NCI-H2081 treated with DMSO at 0.1 percent for 48 hours (cell line): ENCODE measurements at places on chromosomes 2 and 18.

DNA sequence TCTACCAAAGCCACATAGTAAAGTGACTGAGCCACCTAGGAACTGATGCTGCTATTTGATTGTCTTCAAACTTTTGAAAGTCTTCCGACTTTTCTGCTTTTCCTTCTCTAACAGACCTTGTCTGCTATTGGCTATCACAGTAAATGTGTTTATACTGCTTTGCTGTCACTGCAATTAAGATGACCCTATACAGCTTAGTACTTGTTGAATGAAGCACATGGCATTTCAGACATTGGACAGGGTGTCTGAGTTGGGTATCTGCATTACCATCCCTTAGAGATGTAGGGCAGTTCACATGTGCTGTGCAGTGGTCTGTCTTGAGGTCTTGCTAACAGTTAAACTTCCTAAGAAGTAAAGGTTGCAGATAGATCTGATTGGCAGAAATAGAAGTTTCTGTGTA, 3.6 kb downstream of the WDR43 start:
- DNase-seq: no peak

DNA sequence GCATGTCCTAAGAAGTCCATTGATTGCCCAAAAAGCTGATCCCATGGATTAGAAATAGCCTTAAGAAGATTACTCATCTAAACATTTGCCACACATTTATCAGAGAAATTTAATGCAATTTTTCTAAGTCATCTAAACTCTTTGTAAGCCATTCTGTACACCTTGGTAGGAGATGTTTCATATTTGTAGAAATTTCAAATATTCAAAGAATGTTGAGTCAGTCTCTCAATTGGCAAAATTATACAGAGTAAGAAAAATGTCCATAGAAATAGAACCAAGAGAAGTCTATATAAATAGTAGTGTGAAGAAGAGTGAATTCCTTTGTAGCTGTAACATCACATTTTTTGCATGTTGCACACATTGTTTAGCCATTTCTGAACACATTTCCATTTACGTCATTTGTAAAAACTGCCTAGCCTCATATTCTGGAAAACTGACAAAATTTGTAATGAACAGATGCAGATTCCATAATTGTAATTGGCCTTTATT, 128.6 kb downstream of the MSTN start:
- DNase-seq: no peak

DNA sequence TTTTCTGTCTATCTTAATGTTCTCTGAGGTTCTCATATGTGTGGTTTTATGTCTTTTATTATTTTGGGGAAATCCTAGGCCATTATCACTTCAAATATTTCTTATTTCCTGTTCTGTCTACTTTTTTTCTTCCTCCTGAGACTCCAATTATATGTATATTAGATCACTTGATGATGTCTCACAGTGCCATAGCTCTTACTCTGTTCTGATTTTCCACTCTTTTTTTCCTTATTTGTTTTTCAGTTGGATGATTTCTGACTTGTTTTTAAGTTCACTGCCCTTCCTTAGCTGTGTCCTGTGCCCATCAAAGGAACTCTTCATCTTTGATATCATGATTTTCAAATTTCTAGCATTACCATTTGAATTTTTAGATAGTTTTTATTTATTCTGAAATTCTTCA, 24.1 kb downstream of the FAM228B start:
- DNase-seq: no peak

DNA sequence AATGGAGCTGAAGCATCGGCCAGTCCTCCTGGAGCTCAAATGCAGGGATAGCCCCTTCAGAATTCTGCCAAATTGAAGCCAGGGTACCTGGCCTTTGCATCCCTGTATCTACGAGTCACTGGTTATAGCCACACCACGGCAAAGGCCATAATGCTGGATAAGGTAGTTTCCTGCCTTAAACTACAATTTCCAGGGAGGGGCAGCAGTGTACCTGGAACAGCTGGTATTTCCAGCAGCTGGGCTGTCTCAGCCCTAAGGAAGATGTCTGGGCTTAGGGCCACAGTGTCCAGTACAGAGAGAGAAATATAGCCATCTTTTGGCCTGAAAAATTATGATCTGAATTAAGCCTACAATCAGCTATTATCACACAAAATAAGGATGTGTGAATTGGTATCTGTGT, 180.3 kb downstream of the GCA start:
- no peak for DNase-seq

- no peak for DNase-seq
Observed at GRCh38 chr18:8019600-8019999, 452.5 kb downstream of the PTPRM start.

DNA sequence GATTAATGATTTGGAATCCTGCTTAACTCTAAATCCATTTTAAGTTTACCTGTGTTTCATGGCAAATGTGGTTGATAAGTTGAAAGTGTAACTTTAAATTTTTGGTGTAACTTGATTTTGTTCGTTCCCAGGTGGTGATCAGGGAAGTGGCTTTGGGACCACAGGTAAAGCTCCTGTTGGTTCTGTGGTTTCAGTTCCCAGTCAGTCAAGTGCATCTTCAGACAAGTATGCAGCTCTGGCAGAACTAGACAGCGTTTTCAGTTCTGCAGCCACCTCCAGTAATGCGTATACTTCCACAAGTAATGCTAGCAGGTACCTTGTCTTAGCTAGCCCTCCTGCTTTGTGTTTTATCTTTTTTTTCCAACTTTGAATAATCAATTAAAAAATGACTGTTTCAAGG, 62.8 kb downstream of the AGFG1 start:
- no peak for DNase-seq

DNA sequence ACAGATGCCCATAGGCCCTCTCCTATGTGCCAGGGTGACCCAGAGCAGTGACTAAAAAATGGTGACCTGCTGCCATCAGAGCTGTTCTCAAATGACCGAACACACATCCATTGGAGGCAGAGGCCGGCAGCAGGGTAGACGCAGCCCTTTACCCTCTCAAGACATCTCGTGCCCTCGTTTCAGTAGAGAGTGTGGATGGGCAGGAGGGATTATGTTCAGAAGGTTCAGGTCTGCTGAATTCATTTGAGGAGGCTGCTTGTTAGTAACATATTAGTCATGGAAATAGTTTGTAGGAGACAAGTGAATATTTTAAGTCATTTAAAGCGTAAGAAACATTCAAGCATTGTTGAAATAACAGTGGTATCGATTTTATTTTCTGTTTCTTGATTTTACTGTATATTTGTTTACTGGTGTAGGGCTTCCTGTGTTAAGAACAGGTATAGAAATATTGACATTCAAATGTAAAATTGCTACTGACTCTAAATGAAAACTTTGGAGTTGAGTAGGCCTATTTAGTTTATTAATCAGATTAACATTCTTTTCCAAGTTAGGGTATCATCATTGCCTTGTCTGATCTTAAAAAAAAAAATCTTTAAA, 82.6 kb downstream of the ZNF532 start:
- DNase-seq: no peak

GRCh38 chr2:101753720-101754490, 56.4 kb downstream of the MAP4K4 start:
- no peak for DNase-seq

DNA sequence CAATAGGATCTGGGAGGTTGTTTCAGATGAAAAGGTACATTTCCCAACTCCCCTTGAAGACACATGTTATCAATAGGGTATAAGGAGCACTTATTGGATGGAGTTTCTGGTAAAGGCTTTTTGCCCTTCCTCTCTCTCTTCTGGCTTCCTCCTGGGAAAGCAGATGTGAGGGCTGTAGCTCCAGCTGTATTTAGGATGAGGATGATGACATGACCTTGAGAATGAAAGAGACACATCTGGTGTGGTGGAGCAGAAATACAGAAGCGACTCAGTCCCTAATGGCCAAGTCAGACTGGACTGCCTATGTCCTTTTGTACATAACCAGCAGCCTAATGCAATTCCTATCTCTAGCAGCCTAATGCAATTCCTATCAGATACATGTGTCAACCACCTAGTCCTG, 100.9 kb upstream of the NXPH2 start:
- DNase-seq: no peak

DNA sequence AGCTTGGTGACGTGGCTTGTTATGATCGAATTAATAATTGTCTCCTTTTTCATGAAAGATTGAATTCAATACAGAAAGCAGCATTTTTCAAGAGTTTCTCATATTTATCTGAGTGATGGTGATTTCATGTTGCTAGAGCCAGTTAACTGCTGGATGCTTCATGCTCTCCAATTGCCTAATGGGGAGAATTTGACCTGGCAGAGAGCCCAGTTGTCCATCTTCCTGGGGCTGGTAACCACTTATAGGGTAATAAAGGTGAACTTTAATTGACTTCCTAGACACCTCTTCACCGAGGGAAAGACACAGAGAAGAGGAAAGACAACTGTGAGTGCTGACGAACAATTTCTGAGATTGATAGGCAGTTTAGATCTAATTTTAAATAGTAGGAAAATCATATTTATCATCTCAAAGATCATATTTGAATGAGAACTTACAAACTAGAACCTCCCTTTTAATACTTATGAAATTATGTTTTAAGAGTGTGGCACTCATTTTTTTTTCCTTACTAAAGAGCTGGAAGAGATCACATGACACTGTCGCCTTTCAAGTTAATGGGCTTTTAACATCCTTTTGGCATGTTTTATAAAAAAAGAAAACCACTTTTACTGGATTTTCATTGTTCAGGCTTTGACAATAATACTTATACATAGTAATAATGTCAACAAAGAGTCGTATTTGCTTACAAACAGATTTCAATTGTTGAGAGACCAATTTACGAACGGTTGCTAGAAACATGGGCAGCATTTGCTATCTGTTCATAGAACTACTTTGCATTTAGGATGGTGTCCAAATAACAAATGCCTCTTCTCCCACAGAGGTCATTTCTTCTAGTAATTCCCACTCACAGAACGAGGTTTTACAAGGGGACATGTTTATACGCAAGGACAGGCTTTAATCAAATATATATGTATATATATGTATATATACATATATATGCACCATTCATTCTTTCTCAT, 153.3 kb downstream of the RAPGEF4 start:
- no peak for DNase-seq

GRCh38 chr2:152396051-152396511, 61.1 kb downstream of the FMNL2 start:
- no peak for DNase-seq

DNA sequence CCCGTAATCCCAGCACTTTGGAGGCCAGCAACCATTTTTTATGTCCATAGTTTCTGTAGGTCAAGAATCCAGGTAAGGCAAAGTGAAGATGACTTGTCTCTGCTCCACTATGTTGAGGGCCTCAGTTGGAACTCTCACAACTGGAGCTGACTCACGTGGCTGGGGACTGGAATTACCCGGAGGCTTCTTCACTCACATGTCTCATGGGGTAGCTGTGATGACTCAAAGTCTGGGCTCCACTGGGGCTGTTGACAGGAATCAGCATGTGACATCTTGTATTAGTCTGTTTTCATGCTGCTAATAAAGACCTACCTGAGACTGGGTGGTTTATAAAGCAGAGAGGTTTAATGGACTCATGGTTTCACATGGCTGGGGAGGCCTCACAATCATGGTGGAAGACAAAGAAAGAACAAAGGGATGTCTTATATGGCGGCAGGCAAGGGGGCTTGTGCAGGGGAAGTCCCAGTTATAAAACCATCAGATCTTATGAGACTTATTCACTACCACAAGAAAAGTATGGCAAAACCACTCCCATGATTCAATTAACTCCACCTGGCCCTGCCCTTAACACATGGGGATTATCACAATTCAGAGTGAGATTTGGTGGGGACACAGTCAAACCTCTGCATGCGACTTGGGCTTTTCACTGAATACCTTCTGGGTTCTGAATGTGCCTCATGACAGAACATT, 7.8 kb upstream of the PPP1R1C start:
- DNase-seq: no peak

DNA sequence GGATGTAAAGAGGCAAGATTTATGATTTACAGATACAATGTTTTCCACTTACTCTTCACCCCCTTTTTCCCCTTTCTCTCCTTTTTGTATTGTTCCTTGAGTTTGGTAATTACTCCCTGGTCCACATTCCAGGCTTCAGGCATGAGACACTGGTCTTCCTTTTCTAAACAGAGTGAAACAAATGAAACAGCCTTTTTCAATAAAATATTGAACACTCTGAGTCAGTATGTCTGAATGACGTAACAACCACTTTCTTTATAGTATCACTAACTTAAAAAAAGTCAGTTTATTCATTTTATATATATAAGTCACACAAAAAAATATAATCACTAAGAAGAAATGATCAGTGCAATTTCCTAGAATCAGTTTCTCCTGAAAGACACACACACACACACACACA, 79.7 kb downstream of the STRN start:
- DNase-seq: no peak

DNA sequence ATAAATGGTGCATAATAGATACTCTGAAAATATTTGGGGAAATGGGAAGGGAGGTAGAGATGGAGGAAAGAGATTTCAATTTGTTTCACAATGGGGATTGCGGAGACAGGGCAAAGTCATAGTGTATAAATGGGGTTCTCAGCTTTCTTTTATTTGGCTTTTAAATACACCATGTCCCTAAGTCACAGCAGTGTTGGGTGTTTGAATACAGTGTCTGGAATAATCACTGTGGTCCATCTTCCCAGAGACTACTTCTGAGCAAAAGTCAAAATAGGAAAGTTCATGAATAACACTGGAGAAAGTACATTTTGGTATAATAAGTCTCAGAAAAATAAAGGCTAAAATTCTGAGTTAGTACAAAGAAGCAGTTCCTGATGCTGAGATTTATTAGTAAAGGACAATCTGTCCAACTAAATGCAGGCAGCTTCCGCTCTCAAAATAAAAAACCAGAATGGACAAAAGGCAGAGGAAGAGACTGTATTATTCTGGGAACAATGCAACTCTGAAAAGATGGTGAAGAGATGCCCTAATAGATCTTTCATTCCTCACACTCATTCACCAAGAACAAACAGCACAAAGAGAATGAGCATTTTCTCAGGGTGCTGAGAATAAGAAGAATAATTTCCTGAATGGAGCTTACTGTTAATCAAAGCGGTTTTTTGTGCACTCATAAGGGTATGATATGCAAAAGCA, 295.4 kb upstream of the PIK3C3 start:
- no peak for DNase-seq

GRCh38 chr2:128069769-128070168, 21.2 kb upstream of the UGGT1 start:
- no peak for DNase-seq

DNA sequence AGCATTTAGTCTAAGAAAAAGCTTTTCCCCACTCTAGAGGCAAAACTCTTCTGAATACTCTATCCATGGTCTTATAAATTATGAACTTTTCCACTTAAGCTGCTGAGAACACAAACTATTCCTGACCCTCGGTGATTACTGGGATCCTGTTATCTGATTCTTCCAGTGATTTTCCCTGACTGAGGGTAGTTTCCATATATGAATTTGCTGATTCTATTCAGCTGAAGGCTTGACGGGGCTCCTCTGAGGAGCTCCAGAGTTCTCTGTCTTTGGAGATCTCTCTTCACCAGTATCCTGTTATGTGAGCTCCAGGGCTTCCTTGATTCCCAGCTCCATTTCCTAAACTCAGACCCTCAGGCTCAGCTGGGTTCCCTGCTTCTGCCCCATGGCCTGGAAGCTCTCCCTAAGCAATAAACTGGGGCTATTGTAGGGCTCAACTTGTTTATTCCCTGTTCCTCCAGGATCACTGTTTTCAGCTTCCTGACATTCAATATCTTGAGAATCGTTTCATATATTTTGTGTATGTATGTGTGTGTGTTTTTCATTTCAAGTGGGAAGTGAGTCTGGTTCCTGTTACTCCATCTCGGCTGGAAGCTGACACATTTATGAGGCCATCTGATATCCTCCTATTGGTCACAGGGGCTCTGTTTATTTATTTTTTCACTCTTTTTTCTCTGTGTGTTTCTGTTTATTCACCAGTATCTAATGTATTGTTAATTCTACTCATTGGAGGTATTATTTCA, 78.2 kb downstream of the ARHGAP28 start:
- DNase-seq: no peak
